ENCODE measurements at places on chromosomes 3 and 15. TPM values are rescaled to one million over a fixed set of nuclear protein-coding genes. Genes with fewer than 3 reads are reported as not detected.

LSAMP gene
- 1.0 TPM for total RNA-seq

UBAP1L gene
- 2.2 TPM for total RNA-seq

TATDN2 gene
- 18.3 TPM for total RNA-seq

FYCO1 gene
- total RNA-seq: 56.8 TPM

BCHE gene
- 0.73 TPM for total RNA-seq

ISLR gene
- 134 TPM for total RNA-seq

GABRR3 gene
- not detected for total RNA-seq

DPP8 gene
- total RNA-seq: 46.2 TPM

ACTR8 gene
- total RNA-seq: 33.2 TPM

All from smooth muscle cell of the pulmonary artery (primary cell).